ENCODE measurements at places on chromosomes 2 and 18.

DNA sequence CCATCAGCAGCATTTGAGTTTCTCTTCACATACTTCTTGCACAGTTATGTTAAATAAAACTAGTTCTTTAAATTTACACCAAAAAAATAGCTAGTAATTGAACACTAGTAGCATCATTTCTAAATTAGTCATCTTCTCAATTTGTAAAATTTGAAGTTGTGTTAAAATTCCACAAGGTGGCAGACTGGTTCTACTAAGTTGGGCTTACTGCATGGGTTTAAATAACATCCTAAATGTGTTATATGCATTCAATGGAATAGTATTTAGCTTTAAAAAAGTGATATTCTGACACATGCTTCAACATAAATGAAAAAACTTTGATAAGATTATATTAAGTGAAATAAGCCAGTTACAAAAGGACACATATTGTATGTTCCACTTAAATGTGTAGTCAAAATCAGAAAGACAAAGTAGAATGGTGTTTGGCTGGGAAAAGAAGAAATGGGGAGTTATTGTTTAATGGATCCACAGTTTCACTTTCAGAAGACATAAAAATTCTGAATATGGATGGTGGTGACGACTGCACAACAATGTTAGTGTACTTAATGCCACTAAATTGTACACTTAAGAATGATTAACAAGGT is 28.7 kb upstream of the RPRD1A start:
- DNase-seq = no peak
- peaks cover 7% of the 10 kb centered on the region for H3K4me1 ChIP-seq
- no peak overlapping the region for H3K4me3 ChIP-seq
- H3K27ac ChIP-seq = no peak overlapping the region

DNA sequence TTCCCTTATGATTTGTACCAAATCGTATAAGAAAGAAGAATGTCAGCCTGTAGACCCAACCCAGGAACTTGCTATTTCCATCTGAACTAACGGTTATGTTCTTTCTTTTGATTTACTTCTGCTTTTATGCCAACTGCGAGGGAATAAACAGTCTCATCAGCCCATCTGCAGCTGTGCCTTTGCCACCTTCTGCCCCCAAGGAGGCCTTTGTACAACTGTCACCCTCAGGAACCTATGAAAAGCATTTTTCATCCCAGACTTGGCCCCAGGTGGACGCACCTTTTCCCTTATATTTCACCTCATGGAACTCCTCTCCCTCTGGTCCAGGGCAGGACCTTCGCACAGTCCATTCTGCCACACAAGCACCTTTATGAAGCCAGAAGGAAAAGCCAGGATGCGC is 109.8 kb downstream of the AOX1 start:
- no peak overlapping the region for H3K27ac ChIP-seq
- DNase-seq = no peak
- no peaks in the 10 kb centered on the region for H3K4me1 ChIP-seq

GRCh38 chr2:172693037-172693436 is 42.6 kb upstream of the RAPGEF4 start:
- H3K4me1 ChIP-seq = peaks cover 30% of the 10 kb centered on the region
- no peaks in the 10 kb centered on the region for H3K27me3 ChIP-seq
- H3K36me3 ChIP-seq = peaks cover 4% of the 10 kb centered on the region
- no peak for DNase-seq
- no peak overlapping the region for H3K27ac ChIP-seq

- no peak overlapping the region for H3K4me3 ChIP-seq
- no peak for DNase-seq
- no peaks in the 10 kb centered on the region for H3K27me3 ChIP-seq
- H3K36me3 ChIP-seq = no peaks in the 10 kb centered on the region
Measured at GRCh38 chr2:104641786-104642185, 212.1 kb upstream of the POU3F3 start.

GRCh38 chr2:20052229-20052851 is 912 bp upstream of the LAPTM4A start:
- no peak for DNase-seq
- H3K4me3 ChIP-seq = no peak overlapping the region
- no peak overlapping the region for H3K27ac ChIP-seq
- no peaks in the 10 kb centered on the region for H3K36me3 ChIP-seq

DNA sequence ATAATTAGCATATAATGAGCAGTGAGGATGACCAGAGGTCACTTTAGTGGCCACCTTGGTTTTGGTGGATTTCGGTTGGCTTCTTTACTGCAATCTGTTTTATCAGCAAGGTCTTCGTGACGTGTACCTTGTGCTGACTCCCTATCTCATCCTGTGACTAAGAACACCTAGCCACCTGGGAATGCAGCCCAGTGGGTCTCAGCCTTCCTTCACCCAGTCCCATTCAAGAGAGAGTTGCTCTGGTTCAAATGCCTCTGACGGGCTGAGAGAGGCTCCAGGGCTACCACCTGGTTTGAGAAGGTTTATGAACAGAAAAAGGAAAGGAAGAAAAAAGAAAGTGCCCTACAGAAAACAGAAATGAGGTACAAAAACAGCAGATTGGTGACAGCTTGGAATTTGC is 738.7 kb downstream of the SOCS6 start:
- no peaks in the 10 kb centered on the region for H3K27me3 ChIP-seq
- no peaks in the 10 kb centered on the region for H3K4me1 ChIP-seq
- no peak for DNase-seq
- H3K27ac ChIP-seq = no peak overlapping the region
